Hematopoietic multipotent progenitor cell treated with erythropoietin and hydrocortisone succinate and interleukin-3 and kit ligand, for 15 days (in vitro differentiated cells): ENCODE measurements at places on chromosomes 11 and 22.

DNA sequence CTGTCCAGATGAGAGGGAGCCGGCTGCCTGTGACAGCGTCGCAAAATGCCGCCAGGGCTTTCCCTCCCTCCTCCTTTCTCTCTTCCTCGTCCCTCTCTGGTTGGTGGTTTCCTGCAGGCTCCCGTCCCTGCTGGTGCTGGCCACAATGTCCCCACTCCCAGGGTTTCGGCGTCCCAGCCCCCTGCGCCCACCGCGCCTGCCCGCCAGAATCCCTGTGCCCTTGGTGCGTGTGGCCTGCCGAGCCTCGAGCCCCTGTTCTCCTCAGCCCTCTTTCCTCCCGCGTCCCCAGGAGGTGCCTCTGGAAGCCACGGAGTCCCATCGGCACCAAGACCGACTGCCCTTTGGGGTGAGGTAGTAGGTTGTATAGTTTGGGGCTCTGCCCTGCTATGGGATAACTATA is 37.9 kb upstream of the PPARA start:
- no peak for DNase-seq

GRCh38 chr11:88484873-88485621 is 147.5 kb upstream of the CTSC start:
- peak; percentile 27 for DNase-seq

DNA sequence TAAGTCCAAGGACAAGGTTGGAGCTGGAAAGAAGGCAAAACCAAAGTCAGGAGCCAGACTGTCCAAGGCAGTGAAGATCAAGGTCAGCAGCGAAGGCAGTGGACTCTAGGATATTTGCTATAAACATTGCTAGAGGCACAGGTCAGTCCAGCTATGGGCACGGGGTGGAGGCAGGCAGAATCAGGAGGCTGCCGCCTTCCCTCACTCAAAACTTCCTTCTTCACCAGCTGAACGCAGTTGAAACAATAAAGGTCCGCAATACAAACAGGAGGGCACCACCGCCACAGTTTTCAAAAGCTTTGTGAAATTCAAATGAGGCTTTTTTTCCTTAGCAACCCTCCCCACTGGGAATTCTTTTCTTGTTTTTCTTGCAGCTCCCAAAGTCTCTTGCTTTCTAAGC is 372.4 kb downstream of the NXPE2 start:
- no peak for DNase-seq

GRCh38 chr11:94469416-94469815 is 24.2 kb downstream of the MRE11 start:
- no peak for DNase-seq

GRCh38 chr22:17132112-17132511 is 11.0 kb upstream of the TMEM121B start:
- DNase-seq: no peak

DNA sequence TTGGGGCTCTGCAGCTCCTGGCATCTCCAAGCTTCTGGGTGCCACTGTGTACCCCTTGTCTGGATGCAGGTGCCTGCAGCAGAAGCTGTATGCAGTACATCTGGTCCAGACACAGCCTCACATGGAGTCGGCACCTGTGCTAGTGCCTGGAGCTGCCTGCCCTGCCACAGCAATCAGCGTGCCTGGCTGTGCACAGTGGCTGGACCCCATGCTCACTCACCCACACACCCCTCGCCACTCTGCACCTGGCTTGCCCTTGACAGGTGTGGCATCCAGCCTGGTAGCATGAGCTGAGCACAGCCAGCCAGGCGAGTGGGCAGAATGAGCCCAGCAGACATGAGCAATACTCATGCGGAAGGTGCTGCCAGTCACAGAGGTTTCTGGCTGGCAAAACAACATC is 19.5 kb upstream of the OR6A2 start:
- no peak for DNase-seq

DNA sequence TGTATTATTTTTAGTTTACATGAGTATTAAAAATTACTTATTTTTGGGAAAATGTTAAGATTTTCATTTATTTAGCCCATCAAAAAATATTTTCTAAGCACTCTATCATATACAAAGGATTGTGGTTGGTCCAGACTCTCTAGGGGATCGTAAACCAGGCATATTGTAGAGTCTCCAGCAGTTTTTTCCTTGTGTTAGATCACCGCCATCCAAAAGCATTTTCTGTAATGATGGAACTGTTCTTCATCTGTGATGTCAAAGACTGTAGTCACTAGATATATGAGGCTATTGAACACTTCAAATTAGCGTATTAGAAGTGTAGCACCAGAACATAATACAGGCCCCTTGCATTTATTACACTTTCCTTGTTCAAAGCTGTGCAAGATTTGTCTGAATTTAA is 154.9 kb downstream of the SBF2 start:
- DNase-seq: no peak

- no peak for DNase-seq
Observed at GRCh38 chr11:967995-968751, 42.5 kb downstream of the AP2A2 start.

DNA sequence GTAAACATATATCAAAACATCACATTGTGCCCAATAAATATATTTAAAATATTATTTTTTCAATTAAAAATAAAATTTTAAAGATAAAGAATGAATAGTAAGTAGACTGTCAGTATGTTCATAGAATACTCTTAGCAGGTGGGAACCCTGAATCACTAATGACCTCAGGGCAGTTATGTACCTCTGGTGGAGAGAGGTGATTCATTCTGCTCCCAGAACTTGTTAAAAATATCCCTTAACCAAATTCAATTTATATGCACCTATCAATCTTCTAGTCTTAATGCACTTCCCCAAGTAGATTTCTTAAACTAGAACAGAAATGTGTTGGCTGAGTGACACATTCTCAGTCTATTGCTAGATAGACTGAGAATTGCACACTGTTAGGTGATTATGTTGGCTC is 183.9 kb upstream of the SYN3 start:
- no peak for DNase-seq

DNA sequence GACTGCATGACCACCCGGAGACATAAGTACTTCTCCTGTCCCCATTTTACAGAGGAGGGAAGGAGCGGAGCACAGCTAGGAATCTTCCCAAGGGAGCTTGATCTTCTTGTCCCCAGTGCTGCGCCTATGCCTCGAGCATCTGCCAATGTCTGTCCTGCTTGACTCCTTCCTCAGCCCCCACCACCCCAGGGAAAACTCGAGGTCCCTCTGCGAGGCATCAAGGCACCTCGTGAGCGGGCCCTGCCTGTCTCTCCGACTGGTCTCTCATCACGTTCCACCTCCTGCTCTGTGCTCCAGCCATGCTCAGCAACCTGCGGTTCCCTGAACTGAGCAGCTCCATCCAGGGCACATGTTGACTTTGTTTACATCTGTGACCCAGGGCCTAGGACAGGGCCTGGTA is 2.5 kb downstream of the NCF4 start:
- DNase-seq: no peak

DNA sequence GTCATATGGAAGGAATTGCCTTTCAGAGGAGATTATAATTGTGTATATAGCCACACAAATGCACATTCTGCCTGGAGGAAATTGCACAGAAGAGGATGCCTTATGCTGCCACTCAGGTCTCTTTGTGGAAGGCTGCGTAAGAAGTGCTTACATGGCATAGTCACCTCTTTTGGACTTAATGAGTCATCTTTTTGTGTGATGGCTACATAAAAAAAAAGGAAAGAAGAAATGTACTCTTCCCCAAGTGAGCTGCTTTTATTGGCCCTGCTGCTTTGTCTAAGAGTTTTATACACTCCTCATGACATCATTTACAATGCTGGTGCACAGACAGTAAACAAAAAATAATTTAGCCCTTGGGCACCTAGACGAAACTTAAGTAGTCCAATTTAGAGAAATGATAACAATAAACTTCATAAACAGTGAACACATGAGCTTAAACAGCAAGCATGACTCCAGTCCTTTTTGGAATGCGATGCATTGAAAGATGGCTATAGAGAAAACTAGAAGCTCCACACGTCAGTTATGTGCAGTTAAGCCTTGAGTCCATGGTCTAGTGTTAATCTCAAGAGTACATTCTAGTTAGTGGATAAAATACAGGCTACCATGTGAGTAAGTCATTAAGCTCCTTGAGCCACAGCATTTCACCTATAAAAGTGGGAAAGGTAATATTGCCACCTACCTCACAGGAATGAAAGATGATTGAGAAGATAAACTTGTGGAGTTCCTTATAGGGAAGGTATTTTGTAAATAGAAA is 12.0 kb downstream of the CSTPP1 start:
- DNase-seq: no peak

DNA sequence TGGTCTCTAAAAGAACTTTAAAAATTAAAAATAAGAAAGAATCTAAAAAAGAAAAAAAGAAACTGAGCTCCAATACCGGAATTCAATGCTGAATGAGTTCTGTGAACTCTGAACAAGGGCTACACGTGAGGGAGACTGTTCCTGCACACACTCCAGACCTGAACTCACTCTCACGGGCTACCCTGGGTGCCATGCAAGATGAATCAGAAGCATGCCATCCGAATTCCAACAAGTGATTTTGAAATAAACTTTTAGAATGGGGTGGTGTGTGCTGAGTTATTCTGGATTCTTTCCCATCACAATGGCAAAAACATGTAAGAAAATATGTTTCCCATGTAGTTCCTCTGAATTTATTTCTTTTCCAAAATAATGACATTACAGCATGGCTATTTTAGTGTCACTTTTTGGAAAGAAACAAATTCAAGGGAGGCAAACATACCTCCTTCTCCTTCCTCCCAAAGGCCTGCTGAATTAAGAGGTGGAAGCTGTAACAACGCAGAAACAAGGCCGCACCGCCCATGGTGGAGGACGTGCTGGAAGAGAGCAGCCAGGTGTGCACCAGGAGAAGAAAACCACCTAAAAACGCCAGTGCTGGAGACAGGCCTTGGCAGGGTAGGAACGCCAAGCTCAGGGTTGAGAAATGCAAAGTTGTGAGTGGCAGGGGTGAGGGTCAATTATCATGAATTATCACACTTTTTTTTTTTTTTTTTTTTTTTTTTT is 63.2 kb upstream of the ARFGAP3 start:
- DNase-seq: no peak

GRCh38 chr11:17793642-17794170 is 59.1 kb downstream of the KCNC1 start:
- DNase-seq: no peak

GRCh38 chr22:32409977-32410376 is 2.1 kb downstream of the RTCB start:
- no peak for DNase-seq

DNA sequence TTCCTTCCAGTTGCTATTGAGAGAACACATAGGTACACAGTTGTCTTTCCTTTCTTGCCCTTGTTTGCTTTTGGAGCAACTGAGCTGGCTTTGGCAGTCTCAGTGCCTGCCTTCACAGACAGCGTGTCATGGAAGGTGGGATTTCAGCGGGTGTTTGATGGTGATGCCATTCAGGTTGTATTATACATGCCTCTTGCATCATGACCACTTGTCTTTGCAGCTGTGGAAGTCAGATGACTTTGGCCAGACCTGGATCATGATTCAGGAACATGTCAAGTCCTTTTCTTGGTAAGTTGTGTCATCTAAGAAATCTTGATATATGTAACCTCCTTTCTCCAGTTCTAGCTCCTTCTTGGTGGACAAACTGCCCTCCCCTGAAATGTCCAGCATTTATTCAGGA is 37.1 kb upstream of the SORL1-AS1 start:
- no peak for DNase-seq

DNA sequence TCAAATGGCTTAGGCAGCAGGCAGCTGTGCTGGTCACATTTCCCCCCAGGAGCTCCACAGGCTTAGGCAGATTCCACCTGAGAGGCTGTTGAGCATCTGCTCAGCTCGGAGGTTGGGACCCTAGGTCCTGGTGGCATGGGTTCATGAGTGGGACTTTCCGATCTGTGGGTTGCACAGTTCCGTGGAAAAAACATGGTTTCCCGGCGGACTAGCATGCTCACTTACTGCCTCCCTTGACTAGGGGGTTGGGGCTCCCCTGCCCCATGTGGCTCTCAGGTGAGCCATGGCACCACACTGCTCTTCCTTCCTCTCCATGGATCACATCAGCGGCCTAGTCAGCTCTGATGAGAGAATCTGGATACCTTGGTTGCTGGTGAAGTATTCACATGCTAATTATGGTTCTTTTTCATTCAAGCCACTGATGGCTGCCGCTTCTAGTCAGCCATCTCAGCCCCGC is 685.1 kb downstream of the METTL15 start:
- no peak for DNase-seq

DNA sequence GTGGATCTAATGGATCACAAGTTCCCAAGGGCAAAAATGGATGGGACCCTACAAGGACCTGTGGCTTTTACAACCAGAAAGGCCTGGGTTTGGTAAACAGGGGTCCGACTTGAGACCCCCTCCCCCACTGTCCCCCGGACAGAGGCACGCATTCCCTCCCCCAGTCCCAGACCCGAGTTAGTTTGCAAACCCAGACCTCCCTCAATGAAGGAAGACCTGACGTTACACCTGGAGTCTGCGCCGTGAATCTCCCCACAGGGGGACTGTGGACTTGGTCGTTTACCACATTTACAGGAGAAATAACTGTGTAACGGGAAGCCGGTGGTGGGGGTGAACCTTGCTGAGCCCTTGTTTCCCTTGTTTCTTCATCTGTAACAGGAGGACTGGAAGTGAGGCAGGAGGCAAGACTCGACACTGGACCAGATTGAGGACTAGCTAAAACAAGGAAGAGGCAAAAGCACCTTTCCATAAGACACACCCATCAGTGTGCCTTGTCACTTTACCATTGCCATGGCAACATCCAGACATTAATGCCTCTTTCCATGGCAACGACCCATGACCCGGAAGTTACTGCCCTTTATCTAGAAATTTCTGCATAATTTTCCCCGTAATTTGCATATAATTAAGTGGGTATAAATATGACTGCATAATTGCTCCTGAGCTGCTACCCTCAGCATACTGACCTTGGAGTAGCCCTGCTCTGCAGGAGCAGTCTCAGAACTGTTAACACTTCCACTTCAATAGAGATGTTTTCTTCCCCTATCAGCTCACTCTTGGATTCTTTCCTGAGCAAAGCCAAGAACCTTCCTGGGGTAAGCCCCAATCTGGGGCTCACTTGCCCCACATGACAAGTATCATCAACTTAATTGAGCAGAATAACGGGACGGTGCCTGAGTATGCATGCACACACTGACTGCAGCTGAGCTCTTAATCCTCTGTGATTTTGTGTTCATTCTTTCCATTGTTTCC is 25.4 kb downstream of the PDGFB start:
- DNase-seq: no peak
